ENCODE measurements at places on chromosomes 7 and 10. TPM values are rescaled to one million over a fixed set of nuclear protein-coding genes. Genes with fewer than 3 reads are reported as not detected.

GRCh38 chr10:73908853-73909539, 1.9 kb upstream of the PLAU start:
- peak; percentile 97 for DNase-seq

Gene ZNF488
- 0.97 TPM for total RNA-seq

Gene RNF148
- total RNA-seq = not detected

- no peak for DNase-seq
Measured at GRCh38 chr7:49695971-49696370, 77.5 kb upstream of the VWC2 start.

Gene MINDY3
- total RNA-seq = 21.2 TPM

Gene AGBL3
- total RNA-seq = 3.3 TPM

DNA sequence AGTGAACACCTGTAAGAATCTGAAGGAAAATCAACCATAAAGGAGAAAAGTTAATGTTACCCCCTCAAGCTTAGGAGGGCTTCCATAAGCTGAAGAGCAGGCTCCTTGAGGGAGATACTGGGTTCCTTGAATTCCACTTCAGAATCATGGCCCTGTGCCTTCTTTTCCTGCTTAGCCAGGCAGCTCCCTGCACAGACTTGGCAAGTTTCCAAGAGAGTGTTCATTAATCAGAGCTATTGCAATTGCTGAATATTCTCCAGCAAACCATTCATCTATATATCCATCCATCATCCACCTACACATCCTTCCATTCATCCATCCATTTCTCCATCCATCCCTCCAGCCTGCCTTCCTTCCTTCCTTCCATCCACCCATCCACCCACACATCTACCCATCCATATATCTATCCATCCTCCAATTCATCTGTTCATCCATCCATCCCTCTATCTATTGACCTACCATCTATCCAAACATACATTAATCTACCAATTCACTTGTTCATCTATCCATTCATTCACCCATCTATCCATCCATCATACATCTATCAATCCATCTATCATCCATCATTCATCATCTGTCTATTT, 574.4 kb downstream of the PTPRN2 start:
- DNase-seq = peak; percentile 36

Gene FBH1
- total RNA-seq = 35.3 TPM

- DNase-seq = no peak
Measured at GRCh38 chr7:106480616-106481031, 180.3 kb downstream of the CCDC71L start.

DNA sequence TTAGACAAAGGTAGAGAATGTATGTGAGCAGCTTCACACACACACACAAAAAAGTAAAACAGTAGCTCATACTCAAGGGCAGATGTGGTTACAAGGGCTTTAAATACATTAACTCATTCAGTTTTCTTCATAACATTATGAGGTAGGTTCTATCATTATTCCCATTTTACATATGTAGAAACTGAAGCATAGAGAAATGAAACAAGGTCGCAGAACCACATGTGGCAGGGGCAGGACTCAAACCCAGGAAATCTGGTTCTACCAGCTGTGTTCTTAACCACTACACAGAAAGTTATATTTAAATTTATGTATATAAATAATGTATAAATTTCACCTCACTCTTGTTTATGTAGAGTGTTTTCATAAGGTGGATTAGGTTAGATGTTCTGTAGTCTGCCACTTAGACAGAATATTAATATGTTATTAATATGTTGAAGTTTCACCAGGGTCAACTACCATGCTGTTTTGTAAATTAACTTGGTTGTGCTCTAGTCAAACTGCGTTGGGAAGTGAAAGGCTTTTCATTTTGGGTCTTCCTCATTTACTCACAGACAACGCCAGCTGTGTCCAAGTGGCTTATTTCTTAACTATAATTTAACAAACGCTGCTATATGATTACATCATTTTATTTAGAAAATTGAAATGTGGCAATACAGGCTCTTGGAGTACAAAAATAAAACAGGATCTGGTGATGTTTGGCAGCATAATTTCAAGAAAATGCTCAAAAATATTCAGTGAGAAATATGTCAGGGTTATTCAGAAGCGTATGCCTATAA, 138.4 kb downstream of the MDFIC start:
- no peak for DNase-seq

Gene ZCWPW1
- total RNA-seq = 1.5 TPM

- DNase-seq = no peak
Measured at GRCh38 chr7:78284945-78285344, 486.4 kb downstream of the PHTF2 start.

DNA sequence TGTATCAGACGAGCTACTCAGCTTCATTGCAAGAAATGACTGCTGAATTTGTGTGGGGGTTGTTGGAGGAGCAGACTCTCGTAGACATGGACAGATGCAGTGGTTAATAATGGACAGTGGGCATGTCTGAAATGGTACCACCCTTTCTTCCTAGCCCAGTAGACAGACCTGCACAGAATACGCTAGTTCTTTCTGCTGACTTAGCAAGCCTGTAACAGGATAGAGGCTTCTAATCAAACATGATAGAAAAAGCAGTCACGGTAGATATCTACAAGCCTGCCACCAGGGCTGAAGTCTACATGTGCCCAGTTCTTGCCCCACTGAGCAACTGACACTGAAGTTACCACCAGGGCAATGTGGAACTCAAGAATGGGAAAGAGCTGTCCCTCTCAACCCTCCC, 188.0 kb downstream of the FANK1 start:
- no peak for DNase-seq

DNA sequence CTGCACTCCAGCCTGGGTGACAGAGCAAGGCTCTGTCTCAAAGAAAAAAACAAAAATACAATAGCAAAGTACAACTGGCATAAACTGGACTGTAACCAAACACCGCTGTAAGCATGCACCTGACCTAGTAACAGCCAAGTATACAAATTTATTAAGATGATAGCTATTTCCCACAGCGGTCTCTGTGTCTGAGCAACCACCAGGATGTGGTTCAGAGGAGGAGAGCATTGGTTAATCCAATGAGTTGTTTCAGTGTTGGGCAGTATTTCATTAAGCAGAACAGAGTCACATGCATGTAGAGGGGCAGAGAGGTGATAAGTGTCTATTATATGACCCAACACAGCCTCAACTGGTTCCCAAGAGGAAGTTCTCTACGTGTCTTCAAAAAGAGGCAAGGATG, 4.0 kb downstream of the SLC16A12 start:
- no peak for DNase-seq

DNA sequence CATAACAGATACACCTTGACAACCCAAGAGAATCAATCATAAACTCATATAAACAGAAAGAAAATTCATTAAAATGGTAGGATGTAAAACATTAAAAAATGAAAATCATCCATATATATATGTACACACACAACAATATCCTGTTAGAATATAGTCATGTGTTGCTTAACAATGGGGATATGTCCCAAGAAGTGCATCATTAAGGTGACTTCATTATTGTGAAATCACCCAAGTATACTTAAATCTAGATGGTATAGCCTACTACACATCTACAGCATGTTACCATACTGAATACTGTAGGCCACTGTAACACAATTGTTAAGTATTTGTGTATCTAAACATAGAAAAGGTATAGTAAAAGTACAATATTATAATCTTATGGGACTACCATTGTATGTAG, 115.8 kb upstream of the TMEM168 start:
- no peak for DNase-seq

Gene SHTN1
- 4.0 TPM for total RNA-seq

Gene GRB10
- 78.2 TPM for total RNA-seq

DNA sequence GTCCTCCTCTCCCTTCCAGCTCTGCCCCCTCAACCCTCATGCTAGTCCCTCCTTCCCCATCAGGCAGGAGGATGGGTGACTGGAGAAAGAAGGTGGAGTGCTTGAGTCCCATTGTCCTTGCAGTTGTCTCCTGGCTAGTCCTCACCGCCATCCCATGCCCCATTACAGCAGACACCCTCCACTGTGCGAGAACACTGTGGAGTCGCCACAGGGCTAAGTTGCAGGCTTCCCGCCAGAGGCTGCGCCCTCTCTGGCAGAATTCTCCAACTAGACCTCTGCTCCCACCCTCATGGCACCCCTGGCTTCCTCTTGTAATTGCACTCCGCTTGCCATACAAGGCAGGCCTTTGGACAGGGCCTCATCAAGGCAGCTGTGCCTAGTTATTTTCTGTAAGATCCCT, 3.1 kb downstream of the GIMAP2 start:
- no peak for DNase-seq

- DNase-seq = no peak
Measured at GRCh38 chr7:121397361-121397760, 1.3 kb upstream of the FAM3C start.

GRCh38 chr10:104350127-104350635, 3.5 kb upstream of the CFAP58 start:
- no peak for DNase-seq

DNA sequence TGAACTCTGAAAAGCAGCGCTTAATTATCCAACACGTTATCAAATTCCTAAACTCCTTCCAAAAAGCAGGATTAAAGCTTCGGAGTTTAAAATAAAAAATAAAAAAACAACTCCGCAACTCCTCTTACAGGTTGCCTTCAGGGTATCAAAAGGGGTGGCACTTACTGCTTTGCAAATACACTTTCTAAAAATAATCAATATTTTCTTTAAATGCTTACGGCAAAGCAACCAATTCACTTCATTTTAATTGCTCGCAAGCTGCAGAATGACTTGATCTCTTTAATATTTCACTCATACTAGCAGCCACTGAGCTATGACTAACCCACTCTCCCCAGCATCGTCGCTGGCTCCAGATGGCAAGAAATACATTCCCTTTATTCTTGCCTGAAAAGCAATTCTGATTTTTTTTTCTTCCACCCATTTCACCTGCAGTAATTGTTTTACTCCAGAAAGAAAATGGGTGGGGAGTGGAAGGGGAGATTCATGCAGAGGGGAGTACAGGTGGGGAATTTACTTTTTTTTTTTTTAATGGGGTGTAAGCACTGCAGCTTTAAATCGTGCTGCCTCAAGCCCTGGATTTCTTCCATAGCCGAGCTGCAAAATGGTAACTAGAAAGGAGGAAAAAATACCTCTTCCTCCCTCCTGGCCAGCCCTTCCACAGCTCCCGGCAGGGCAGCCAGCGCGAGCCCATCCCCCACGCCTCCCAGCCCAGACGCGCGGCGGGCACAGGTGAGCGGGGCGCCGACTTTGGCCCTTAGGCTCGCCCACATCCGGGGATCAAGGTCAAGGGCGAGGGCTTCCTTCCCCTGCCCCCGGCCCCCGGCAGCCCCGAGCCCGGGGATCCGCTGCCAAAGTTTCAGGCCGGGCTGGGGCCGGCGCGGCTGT, 54.2 kb upstream of the FHIP2A start:
- DNase-seq = peak; percentile 54

DNA sequence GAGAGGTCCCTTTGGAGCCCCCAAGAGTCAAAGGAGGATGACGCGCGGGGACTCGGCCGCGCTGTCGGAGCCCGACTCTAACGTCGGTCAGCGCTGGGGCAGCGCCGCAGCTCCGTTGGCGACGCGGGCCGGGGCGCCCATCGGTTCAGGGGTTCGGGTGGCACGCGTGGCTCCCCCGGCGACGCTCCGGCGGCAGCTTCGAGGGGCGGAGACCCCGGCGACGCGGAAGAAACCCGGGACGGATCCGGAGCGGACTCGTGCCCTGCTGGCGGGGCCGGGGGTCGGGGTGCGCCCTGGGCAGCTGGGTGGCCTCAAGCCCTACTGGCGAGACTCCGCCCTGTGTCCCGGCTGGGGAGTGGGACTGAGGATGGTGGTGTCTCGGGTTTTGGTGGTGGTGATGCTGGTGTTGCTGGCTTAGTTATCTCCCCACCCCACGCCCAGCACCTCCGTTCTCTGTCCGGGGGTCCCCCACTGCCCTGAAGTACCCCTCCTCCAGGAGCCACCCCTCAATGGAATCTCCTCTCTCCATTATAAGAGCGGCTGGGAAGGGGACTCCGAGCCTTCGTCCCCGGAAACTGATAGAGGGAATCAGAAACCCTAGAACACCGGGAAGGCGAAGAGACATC, at the start of gene NAT16:
Gene NAT16 (minus strand): TSS at position 164 of the 626 bp plus-strand sequence. CDS start 5,486 bp downstream, outside the sequence.
- no peak for DNase-seq

- DNase-seq = no peak
Measured at GRCh38 chr10:75527542-75527941, 96.1 kb downstream of the LRMDA start.

DNA sequence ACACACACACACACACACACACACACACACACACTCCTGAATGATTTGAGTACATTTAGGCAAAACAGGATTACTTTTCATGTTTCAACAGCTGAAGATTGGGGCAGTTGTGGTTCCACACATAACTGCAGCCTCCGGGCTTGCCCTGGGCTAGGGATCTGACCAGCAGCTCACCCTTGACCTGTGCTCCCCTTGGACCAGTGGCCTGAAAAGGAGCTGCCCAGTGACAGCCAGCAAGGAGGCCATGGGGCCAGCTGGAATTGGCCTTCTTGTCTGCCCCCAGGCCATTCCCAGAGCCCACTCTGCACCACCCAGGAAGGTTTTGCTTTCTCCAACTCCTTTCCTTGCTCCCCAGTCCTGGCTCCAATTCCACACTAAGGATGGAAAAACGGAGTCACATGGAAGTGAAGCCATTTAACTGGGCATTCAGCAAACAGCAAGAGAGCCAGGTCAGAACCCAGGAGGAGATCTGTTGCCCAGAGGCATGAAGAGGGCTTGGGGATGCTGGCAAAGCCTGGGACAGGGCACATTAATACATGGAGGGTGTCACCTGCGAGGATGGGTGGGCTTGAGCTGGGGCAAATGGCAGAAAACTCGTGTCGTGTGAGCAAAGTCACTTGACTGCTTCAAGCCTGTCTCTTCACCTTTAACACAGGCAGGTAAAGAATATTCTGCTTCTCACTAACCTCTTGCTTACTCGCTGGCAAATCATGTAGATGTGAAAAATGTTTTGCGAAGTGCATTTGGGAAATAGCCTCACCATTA, 61.5 kb upstream of the GDF10 start:
- DNase-seq = no peak

Gene IGFBP3
- 265 TPM for total RNA-seq

- DNase-seq = no peak
Measured at GRCh38 chr7:21603972-21604749, 61.3 kb downstream of the DNAH11 start.

- no peak for DNase-seq
Measured at GRCh38 chr10:97011397-97011796, 174.4 kb downstream of the SLIT1 start.

All from Daoy (cell line).